NCI-H2171 (cell line): ENCODE measurements at places on chromosomes 2 and 18.

- DNase-seq, result peak; percentile 81
Measured at GRCh38 chr2:5691221-5691984, 781 bp upstream of the SOX11 start.

- no peak for DNase-seq
Measured at GRCh38 chr2:234339501-234339900, 157.4 kb downstream of the ARL4C start.

GRCh38 chr2:65499216-65499615 is 66.8 kb upstream of the SPRED2 start:
- no peak for DNase-seq

DNA sequence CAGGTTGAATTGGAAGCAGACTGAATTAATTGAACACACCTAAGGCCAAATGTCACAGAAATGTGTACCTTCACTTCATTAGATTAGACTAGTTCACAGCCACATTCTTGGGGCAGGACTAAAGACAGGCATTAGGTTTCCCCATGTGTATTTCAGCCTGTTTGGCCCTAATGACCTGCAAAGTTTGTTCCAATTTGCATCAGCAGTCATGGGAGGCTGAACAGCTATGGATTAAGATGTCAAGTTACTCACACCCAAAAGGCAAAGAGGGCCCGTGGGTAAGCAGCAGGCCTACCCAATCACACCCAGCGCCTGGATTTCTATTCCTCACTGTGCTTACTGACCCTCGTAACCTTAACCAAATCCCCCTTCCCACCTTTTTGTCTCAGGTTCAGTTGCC is 99.6 kb upstream of the RIOK3 start:
- no peak for DNase-seq

DNA sequence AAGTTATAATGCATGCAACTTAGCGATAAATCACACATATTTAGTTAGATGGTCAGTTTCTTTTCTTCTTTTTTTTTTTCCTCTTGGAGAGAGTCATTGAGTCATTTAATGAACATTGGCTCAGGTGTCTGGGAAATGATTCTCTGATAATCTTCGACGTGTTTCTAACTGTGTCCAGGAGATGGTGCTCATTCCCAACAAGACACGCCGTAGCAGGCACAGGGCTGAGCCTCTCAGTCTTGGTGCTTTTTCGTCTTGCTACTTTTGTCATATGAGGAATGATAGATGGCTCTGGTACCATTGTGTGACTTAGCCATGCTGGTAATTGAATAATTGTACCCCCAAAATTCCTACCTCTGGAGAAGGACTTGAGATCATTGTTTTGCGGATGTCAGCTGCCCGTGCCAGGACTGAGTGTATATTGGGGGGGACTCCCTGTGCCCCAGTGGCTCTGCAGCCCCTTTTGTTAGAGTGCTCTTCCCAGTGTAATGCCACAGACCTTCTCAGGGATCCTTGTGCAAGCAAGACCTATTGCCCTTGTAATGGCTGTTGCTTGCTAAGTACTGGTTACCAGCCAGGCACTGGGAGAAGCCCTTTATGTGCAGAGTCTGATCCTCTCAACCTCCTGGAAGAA is 107.6 kb upstream of the CYRIA start:
- DNase-seq, result peak; percentile 12

DNA sequence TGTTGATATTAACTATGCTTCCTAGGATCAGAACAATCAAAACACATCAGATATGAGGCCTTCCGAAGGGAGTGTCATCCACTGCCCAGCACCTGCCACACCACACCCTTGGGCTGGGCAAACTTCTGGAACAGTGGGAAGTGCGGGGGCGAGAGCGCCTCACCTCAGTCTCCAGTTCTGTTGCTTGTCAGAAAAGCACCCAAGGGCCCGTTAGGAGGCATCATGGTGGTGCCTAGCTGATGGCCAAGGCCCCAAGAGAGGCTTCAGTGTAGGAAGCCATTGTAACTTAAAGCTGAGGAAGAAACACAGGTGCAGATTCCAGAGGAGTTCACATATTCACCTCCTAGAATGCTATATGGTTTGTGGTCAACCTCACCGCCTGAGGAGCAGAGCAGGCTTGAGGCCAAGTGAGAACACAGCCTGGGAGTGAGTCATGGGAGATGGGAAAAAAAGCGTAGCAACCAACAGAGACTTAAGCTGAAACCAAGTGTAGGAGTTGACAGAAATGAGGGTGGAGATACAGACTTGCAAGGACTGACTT is 85.1 kb upstream of the ATL2 start:
- DNase-seq, result no peak

GRCh38 chr2:205321231-205321630 is 361.1 kb upstream of the NRP2 start:
- no peak for DNase-seq

DNA sequence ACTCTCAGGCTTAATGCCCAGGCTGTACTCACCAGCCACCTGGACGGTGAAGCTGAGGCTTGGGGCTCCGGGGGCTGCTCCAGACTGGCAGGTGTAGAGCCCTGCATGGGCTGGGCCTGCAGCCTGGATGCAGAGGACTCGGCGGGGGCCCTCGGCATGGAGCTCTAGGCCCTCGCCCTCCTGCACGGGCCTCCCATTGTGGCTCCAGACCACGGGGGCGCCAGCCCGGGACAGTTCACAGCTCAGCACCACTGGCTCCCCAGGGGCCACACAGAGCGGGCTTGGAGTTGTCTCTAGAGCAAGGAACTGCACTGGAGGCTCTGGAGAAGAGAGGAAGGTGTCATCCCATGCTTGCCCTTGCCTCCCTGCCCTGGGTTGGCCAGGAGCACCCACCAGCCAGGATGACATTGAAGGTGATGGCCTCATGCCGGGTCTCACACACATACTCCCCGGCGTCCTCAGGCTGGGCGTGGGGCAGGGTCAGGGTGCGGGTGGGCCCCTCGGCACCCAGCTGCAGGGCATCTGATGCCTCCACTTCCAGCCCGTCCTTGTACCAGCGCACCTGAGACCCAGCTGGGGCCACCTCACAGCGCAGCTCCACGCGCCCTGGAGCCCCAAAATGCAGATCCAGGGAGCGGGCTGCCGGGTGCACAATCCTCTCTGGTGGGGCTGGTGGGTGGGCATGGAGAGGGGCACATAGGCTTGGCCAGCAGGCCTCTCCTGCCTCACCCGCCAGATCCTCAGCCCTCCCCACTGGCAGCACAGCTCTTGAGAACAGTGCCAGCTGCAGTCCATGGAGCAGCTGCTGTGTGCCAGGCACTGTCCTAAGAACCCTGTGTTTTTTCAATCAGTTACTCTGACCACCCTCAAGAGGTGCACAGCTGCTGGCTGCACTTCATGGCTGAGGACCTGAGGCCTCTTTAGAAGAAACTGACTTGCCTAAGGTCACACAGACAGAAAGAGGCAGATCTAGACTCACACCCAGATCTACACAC is 13.3 kb downstream of the OBSL1 start:
- DNase-seq, result no peak

- DNase-seq, result no peak
Measured at GRCh38 chr2:205034034-205034433, 488.8 kb downstream of the PARD3B start.

DNA sequence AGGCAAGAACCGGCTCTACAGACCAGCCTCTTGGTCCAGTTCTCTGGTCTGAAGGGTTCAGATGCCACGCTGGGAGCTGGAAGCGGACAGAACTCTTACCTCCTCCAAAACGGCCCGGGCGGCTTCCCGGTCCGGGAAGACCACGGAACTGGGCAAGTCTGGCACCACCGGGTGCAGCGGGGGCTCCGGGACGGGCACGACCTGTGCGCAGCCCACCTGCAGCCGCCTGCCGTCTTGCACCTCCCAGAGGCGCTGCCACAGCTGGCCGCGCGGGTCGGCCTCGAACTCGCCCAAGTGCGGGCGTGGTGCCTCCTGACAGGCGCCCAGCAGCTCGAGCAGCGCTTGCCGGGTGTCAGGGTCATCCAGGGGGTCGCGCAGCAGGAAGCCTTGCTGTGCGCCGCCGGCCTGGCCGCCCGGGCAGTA is 773 bp downstream of the CMPK2 start:
- DNase-seq, result no peak

DNA sequence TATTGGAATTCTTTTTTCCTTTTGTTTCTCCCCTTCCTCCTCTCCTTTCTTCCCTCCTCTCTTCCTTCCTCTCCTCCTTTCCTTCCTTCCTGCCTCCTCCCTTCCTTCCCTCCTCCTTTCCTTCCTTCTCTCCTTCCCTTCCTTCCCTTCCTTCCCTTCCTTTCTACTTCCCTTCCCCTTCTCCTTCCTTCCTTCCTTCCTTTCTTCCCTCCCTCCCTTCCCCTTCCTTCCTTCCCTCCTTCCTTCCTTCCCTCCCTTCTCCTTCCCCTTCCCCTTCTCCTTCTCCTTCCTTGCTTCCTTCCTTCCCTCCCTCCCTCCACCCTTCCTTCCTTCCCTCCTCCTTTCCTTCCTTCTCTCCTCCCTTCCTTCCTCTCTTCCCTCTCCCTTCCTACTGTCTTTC is 431.0 kb upstream of the MEIS1 start:
- no peak for DNase-seq

DNA sequence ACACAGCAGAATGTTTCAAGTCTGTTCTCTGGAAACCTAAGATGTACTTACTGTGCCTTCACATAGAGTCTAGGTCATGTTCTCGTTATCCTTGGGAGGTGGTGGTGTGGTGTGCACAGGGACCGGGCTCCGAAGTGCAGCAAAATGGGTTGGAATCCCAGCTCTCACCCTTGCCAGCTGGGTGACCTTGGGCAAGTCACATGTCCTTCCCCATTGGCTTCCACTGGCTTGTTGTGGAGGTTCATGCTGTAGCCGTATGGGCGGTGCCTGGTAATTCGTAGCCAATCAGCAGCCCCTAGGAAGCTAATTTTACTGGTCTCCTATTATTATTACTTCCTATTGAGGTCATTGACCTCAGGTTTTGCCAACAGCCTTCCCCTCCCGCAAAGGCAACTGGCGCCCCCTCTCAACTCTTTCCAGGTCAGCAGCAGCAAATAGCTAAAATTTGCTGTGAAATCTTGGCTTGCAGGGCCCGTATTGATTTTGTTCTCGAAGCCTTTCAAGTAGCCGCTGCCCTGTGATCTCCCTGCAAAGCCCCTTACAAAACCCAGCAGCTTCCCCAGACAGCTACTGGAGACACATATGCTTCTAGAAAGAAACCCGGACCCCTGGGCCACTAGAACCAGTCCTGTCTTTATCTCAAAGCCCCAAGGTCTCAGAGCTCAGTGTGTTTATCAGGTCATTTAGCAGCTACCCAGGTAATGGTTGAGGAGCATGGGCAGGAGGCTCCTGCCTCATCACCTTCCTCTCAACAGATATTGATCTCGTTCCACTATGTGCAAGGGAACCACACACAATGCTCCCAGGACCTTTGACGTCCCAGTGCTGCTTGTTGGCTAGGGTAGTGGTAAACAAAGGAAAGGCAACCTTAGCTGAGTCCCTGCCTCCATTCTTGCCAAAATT is 66.5 kb upstream of the SLC1A4 start:
- DNase-seq, result no peak

DNA sequence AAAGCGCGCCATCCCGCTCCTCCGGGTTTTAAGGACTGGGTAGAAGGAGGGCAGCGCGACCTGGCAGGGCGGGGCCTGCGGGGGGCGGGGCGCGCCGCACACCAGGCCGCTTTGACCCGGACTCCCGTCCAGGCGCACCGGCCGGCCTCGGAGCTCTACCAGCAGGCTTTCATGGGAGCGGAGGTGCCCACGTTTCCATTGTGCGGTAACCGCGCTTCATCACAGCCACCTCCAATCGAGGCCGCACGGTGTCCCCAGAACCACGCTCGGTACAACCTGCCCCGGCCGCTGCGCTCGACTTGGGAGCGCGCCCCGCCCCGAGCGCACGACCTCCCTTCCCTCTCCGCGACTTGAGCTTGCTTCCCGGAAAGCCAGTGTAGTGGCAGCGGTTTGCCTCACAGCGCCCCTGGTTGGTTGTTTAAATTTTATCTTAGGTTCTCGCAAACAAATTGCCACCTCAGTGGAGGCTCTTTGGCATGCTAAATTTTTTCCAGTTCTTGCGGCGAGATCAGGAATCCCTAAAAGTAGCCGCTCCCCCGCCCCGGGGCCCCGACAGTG is 280 bp upstream of the CYP1B1 start:
- DNase-seq, result peak; percentile 57

DNA sequence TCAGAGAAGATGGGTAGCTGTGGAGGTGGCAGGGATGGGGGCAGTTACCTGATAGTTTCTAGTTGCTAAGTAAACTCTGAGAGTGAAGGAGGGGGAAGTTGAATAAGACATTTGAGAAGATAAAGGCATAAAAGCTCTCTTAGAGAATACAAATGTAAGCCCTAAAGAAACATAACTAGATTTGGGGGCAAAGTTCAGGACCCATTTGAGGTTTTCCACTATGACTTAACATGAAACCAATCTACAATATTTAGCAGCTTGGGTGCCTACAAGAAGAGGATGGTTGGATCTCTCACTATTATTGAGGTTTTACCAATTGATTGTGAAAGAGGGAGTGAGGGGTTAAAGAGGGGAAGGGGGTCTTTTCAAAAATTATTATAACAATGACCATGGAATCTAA is 34.4 kb upstream of the LYPD6 start:
- no peak for DNase-seq

GRCh38 chr2:204110751-204111516 is 174.4 kb downstream of the ICOS start:
- DNase-seq, result no peak

DNA sequence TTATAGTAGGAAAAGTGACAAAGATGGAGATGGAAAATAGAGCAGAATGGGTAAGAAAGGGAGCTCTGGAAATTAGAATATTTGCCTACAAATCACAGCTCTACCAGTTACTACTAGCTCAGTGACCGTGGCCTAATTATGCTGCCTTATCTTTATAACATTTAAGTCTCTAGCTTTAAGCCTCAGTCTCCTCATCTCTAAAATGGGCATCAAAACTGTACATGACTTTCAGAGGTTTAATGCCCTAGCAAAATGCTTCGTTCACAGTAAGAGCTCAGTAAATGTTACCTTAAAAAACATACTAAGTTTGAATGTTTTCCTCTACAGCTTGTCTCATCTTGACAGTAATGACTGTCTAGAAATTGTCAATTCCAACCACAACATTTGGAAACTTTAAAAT is 8.3 kb upstream of the PTPRM start:
- no peak for DNase-seq

- no peak for DNase-seq
Measured at GRCh38 chr2:127563458-127564428, 28.3 kb downstream of the MYO7B start.

GRCh38 chr2:191345788-191346187 is 100.6 kb downstream of the MYO1B start:
- DNase-seq, result no peak

DNA sequence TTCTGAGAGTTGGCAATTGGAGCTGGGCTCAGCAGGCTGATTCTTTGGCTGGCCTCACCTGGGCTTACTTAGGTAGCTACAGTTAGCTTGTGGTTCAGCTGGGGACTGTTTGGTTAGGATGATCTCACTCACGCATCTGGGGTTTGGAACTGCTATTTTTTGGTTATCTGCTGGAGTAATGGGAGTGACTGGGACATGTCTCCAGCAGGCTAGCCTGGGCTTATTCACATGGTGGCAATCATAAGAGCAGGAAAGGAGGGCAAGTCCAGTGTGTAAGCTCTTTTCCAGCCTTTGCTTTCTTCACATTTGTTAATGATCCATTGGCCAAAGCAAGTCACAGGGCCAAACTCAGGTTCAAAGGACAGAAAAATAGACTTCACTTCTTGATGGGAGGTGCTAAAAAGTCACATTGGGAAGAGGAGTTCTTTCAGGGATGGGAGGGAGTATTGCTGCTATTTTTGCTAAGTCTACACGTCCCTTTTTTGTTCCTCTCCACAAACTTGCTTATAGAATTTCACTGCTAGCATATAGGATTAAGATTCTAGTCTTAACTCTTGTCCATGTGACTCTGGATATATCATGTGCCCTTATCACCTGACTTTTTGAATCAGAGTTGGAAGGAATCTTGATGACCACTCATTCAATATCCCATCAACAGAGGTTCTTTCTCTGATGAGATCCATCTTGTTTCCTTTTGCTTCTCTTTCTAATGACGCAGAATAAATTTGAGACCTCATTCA is 174.0 kb downstream of the ZFP36L2 start:
- no peak for DNase-seq
